ENCODE measurements at places on chromosomes 3 and 15.

DNA sequence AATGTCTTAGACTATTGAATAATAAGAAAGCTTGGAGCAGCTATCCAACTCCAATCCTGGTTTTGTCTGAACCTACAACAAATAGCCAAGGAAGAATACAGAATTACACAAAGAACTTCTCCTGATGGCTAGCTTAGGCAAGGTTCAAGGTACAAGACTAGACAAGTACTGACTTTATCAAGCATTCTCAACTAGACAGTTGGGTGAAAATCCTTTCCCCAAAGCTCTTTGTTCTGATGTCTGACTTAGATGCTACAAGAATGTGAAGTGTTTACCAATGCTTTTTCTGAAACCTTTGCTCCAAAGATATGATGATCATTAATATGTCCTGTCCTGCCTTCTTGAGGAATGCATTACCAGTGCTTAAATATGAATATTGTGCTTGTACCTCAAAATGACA lies 113.8 kb downstream of the ANXA2 start:
- no peak for DNase-seq

GRCh38 chr15:53036641-53037040 lies 246.5 kb upstream of the ONECUT1 start:
- DNase-seq, result no peak

DNA sequence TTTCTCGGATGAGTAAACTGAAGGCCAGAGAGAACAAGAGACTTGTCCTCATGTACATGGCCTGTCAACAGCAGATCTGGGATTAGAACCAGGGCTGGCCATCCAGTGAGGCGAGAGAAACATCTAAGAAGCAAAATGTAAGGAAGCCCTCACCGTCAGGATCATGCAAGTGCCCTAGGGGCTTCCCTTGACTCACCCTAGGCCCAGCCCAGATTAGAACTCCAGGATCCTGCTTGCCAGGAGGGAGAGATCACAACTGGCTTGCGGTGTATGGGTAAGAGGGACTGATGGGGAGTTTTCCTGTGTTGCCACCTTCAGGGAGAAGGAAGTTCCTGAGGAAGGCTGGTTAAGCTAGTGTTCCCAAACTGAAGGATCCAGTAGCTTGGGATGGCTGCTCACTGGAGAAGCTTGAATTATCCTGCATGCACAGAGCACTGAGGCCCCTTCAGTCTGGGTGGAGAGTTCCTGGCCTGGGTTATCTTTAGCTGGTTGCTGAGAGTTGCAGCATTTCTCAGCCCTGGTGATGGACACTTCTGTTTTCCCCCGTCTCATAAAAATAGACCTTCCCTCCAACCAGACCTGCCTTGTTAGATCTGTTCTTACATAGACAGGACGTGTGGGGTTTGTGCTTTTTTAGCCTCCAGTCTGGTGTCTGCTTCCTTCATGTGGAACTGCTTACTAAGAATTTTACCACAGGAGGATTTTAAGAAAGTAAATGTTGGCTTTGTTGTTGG lies 28.2 kb upstream of the XIRP1 start:
- no peak for DNase-seq

DNA sequence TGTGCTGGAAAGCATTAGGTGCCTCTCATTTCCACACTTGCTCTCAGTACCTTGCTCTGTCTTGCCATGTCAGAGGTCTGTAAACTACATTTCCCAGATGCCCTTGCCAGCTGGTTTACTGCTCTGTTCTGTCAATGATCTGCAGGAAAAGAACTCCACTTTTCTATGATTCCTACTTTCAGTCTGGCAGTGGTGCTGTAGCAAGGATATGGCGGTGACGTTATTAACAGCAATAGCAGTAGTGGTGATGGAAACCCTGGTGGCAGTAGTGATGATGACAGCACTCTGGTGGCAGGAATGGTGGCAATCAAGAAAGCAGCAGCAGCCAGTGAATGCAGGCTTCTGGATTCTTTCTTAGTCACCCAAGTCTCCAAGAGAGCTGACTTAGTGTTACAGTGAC lies 665.2 kb downstream of the DIPK2A start:
- peak; percentile 25 for DNase-seq

GRCh38 chr3:180684807-180685206 lies 5.5 kb upstream of the CCDC39 start:
- no peak for DNase-seq

DNA sequence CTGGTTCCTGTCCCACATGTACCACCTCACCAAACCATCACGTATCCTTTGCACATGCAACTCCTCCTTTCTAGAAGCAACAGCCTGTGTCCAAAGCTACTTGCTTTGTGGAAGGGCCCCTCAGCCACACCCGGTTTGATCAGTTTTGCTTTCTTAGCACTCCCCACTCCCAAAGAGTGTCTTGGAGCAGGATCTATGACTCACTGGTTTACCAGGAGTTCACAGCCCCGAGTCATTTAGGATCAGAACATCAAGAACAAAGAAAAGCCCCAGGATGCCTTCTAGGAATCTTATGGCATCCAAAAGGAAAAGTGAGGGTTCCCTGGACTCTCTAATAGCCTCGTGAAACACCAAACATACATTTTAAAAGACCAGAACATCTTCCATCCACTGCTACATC lies 50.7 kb upstream of the IGF1R start:
- no peak for DNase-seq

GRCh38 chr15:96695426-96695825 lies 364.9 kb downstream of the NR2F2 start:
- no peak for DNase-seq

DNA sequence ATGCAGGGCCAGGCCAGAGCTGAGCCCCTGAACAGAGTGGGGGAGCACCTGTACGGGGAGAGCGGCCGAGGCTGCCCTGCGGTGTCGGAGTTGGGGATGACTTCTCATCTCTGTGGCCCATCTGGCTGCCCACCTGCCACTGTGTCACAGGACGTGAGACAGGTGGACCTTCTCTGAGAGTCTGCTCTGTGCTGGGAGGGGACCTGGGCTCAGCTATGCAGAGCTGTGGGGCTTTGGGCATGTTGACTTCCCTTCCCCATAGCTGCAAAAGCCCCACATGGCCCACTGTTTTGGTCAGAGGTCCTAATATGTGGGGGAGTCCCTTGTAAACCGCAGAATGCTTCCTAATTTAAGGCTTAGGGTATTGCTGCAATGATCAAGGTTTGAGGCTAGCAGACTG lies 68.0 kb upstream of the TRPM1 start:
- DNase-seq, result no peak

DNA sequence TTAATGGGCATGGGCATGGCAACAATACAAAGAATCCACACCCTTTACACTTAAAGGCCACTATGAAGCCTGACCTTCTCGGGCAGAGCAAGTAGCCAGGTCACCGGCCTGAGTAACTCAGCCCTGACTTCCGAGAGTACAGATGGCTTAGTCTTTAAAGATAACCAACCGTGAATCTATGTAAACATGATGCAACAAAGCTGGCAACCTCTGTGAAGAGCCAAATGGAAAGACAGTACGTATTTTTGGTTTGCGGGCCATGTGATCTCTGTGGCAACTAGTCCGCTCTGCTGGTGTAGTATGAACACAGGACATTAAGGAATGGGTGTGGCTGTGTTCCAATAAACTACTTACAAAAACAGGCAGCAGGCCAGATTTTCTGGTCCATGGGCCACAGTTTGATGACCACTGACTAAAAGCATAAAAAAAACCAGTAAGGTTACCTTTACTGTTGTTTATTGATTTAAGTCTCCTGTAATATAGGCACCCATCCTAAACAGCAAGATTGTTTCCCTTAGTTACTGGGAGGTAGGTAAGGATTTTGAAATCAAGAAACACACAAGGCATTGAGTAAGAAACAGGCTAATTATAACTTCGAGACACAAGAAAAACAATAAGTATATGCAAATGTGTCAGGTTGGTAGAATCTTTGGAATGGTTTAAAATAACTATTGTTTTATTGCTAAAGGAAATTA lies 14.5 kb downstream of the RIOX2 start:
- DNase-seq, result no peak

GRCh38 chr3:127475975-127476705 lies 114.4 kb downstream of the TPRA1 start:
- DNase-seq, result no peak

DNA sequence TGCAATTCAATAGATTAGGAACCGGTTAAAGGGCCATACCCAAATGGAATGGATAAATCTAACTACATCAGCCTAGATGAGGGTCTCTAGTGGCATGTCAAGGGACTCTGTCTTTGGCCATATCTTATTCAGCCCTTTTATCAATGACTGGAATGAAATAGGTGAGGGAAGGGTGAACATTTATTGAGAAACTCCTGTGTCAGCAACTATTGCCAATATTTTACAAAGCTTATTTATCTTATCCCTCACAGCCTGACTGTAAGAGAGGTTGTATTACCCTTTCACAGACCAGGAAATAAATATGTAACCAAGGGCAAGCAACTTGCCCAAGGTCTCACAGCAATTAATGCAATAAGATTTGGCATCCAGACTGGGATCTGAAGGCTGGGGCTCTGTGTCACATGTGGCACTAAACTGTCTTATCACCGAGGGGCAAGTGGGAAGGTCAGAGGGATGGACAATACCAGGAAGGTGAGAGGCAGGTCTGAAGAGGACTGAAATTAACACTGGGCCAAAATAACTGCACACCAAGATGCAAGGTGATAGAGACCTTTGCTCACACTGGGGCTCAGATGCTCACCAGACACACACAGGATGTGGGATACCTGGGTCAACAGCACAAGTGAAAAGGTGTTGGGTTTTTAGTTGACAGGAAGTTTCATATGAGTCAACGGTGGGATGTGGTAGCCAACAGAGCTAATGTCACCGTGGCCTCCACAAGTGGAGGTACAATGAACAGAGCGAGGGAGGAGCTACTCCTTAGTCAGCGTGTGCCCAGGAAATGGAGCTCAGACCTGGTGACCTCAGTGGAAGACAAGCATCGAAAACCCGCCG lies 261.3 kb downstream of the RPLP1 start:
- no peak for DNase-seq

DNA sequence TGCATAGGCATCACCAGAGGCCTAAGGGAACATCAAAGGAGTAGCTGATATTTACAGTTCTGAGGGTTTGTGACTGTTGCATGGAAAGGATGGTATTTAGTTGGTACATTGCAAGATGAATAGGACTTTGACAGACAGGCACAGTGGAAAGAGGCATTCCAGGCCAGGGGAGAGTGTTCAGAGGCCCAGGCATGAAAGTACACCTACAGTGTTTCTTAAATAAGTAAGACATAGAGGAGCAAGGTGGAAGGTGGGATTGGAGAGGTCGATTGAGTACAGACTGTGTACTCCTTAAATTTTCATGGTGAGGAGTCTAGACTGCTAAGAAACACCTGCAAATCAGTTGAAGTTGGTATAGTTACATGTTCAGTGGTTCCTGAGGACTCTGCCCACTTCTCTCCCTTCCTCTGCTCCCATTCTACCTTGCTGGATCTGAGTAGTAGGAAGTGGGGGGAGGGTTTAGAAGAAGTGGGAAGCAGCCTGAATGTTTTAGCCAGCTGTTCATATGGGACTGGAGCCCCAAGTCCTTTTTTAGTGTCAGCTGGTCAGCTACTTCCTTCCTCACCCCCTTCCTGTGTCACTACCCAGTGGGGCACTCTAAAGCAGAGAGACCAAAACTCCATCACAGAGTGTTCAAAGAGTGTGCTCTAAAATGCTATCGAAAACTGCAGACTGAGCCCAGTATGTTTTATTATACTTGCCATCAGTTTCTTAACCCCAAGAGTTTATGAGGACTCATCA lies 14.0 kb downstream of the KLHL18 start:
- DNase-seq, result no peak

DNA sequence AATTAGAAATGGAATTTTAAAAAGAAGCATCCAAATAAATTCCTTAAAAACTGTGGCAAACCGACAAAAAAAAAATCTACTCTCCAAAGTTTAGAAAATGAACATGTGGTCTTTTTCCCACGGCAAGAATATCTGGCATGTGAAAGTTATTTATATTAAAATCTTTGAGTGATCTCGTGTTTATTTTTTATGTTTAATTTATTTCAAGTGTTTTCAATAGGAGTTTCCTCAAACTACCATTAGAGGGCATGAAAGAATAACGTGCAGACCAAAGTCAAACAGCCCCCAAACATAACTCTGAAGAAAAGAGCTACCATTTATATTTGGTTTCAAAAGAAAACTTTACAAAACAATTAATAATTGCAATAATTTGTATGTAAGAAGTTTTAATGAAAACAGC lies 286.4 kb downstream of the ZIC4 start:
- DNase-seq, result peak; percentile 62

DNA sequence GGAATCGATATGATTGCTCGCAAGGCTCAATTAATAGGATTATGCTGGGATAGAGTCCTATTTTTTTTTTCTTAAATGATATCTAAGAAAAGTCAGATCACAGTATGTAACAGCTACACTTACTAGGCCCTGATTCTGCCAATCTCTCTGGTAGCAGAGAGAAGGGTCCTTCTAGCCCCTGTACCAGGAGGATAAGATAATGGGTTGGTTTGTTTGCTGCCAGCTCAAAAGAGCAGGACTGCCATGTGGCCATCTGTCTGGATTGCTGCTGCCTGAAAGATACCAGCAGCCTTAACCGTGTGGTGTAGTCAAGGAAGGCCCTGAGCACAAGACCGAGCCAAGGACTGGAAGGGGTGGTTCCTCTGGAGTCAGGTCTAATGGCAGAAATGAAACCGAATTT lies 236.4 kb downstream of the KLF13 start:
- DNase-seq, result no peak

- no peak for DNase-seq
Measured at GRCh38 chr15:76795217-76795616, 109.9 kb downstream of the SCAPER start.

DNA sequence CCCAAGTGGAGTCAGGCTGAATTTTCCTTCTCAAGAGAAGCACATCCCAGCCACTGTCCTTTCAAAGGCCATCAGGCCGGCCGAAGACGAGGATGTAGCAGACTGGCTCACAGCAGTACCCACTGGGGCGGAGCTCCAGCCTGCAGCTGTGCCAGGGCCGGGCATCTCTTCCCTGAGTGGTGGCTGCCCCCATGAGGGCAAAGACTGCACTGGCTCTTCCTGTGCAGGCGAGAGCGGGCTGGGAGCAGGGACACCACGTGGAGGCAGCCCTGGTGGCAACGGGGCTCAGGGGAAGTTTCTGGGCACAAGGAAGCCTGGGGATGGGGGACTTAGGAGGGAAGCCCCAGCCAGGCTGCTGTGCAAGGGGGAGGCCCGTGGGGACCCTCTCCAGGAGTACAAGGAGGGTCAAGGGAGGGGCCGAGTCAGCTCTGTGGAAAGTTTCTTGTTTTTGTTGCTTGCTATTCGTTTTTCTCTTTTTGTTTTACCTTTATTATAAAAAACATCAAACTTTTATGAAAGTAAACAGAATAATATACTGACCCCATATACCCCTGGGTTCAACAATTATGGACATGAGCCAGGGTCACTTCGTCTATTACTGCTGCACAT lies 66.1 kb downstream of the RPN1 start:
- DNase-seq, result peak; percentile 82

GRCh38 chr3:120151791-120152190 lies 57.5 kb upstream of the GSK3B start:
- no peak for DNase-seq

DNA sequence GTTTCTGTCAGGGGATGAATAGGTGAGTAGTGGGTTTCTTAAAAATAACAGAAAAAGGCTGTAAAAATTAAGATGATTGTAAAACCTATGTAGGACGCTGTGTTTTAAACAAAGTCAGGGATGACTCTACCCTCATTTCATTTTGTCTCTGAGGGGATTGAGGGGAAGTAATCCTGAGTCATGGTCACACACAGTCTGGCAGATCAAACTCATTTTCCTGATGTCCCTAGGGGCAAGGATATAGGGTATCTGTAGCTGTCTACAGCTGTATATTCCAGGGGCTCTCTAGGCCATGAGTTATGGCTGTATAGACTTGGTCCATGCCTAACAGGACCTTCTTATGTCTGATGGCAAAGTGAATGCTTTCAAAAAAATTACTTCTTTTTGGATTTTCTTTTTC lies 421.1 kb downstream of the PDCD6IP start:
- DNase-seq, result no peak

GRCh38 chr3:43786102-43786501 lies 95.4 kb downstream of the ABHD5 start:
- no peak for DNase-seq
